ENCODE measurements at places on chromosomes 6 and 20.

DNA sequence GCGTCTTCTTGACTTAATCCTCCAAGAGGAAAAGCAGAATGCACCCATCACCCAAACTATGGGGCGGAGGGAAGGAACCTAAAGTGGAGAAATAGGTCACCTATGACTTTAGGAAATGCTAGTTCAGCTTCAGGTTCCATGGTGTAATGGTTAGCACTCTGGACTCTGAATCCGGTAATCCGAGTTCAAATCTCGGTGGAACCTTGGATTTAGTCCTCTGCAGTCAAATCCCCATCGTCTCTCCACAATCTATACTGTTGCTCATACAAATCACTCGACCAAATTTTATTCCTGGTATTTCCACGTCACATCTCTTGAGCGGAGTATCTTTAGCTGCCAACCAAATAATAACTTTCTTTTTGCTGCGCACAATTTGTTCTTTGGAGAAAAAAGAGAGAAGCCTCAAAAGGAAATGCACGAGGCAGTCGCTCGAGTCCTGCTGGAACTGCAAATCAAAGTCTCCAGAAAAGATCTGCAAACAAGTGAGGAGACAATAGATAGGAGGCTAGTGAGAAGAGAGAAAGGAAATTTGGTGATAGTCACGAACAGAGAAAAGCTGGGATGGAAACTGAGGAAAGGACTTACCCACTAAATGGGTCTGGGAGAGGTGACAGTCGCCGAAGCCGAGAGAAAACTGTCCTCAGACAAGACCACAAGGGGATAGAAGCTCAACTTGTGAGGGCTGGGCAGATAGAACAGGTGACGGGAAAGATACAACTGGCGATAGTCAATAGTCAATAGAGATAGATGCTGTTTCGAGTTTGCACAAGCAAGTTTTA is 16.6 kb downstream of the POM121L2 start:
- H3K36me3 ChIP-seq = no peaks in the 10 kb centered on the region
- H3K4me1 ChIP-seq = no peaks in the 10 kb centered on the region
- DNase-seq = no peak
- H3K27me3 ChIP-seq = peaks cover 78% of the 10 kb centered on the region
- H3K27ac ChIP-seq = no peak overlapping the region

DNA sequence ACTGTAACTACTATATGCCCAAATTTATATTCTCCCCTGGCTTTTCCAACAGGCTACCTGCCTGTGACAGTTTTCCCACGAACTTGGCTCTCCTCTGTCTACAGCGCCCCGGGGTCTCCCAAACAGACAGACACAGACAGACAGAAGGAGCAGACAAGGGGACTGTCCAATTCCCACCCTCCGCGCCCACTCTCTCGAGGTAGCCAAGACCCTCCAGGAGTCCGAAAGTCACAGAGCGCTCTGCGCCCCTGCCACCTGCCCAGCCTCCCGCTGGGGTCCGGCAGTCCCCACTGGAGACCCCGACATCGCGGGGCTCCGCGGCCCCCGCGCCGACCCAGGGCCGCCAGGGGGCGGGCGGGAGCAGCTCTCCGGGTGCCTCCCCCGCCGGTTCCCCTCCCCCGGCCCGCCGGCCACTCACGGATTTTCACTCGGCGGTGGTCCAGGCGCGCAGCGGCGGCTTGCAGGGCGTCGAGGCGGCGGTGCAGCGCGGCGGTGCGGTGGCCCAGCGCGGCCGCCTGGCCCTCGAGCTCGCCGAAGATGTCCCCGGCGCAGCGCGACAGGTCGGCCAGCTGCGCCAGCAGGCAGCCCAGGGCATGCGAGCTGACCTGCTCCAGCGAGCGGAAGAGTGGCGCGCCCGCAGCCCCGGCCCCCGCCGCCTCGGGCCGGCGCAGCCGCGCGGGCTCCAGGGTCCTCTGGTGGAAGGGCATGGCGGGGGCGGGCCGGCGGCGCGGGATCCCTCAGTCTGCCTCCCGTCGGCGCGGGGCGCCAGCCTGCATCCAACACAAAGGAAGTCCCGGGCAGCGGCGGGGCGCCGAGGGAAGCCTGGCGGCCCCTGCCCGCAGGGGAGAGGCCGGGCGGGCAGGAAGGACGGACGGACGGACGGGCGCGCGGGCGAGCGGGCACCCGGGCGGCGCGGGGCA is 81.3 kb upstream of the CCDC28A start:
- DNase-seq = peak; percentile 57
- peak overlapping the region; percentile 81 for H3K4me3 ChIP-seq
- H3K27ac ChIP-seq = peak overlapping the region; percentile 35
- no peaks in the 10 kb centered on the region for H3K27me3 ChIP-seq
- peaks cover 4% of the 10 kb centered on the region for H3K4me1 ChIP-seq
- no peaks in the 10 kb centered on the region for H3K36me3 ChIP-seq

DNA sequence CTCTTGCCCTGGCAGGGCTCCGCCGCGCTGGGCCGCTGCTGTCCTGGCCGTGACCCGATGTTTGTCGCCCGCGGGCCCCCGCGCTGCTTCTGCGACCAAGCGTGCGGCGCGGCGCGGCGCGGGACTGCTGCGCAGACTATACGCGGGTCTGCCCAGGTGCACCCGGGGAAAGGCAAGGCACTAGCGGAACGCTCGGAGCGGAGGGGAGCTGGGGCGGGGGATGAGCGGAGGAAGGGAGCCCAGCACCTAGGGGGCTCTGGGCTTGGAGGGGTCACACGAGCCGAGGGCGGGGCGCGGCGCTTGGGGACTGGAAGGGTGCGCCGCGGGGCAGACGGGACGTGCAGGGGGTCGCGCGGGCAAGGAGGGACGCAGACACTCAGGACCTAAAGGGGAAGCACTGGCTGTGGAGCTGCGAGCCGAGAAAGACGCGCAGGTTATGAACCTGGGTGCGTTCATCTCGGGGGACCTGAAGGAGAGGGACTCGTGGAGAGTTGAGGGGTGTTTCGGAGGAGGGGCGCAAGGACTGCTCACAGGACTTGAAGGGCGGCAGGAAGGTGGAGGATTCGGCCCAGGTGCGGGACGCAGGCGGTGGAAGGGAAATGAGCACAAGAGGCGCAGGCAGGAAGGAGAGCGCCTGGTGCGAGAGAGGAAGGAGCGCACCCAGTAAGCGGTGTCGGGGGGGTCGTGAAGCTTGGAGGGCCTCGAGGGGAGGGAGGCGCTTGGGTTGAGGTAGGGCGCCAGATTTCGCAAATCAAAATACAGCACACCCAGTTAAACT is 40.8 kb upstream of the ZNFX1 start:
- H3K27me3 ChIP-seq = no peaks in the 10 kb centered on the region
- DNase-seq = no peak
- peaks cover 15% of the 10 kb centered on the region for H3K4me1 ChIP-seq
- H3K36me3 ChIP-seq = no peaks in the 10 kb centered on the region
- H3K27ac ChIP-seq = no peak overlapping the region

DNA sequence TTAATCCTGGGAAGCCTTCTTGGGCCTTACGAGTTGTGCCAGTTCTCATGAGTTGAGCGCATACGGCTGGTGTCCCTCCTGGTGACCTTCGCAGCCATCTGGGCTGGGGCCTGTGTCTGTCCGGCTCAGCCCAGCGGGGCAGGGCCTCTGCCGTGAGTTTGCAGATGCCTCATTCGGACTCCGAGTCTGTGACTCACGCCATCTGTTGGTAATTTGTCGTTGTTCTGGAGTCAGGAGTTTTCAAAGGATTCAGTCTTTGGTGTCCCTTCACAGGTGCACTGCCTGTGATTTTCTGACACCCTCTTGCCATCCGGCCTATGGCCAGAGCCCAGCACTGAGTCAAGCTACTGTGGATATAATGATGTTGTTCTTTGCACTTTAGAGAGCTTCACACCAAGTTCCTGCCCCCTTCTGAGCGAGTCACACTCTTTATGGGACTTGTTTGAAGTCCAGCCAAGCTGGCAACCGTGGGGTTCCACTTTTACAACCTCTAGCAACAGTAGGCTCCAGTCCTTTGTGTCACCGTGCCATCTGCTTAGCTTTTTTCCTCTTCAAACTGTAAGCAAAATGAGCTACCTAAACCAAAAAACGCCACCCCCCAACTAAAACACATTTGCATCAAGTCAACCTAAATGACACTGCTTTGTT is 175.6 kb downstream of the AIG1 start:
- H3K4me3 ChIP-seq = no peak overlapping the region
- no peak overlapping the region for H3K27ac ChIP-seq
- H3K36me3 ChIP-seq = no peaks in the 10 kb centered on the region
- DNase-seq = no peak
- H3K27me3 ChIP-seq = no peaks in the 10 kb centered on the region

DNA sequence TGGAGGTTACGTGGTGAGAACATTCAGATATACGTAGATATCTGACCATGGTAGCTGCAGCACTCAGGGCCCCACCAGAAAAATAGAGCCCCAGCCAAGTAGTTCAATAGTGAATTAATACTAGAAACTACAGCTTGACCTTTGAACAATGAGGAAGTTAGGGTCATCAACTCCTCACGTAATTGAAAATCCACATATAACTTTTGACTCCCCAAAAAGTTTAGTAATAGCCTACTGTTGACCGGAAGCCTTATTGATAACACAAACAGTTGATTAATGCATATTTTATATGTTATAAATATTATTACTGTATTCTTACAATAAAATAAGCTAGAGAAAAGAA is 117.9 kb downstream of the SNX5 start:
- no peak for DNase-seq
- H3K27me3 ChIP-seq = no peaks in the 10 kb centered on the region
- H3K4me1 ChIP-seq = no peaks in the 10 kb centered on the region
- H3K4me3 ChIP-seq = no peak overlapping the region
- H3K36me3 ChIP-seq = no peaks in the 10 kb centered on the region

GRCh38 chr6:45722876-45723275 is 292.8 kb downstream of the CLIC5 start:
- H3K27ac ChIP-seq = no peak overlapping the region
- no peaks in the 10 kb centered on the region for H3K36me3 ChIP-seq
- H3K4me3 ChIP-seq = no peak overlapping the region
- H3K4me1 ChIP-seq = no peaks in the 10 kb centered on the region
- H3K27me3 ChIP-seq = no peaks in the 10 kb centered on the region

- no peak overlapping the region for H3K4me3 ChIP-seq
- H3K27ac ChIP-seq = no peak overlapping the region
These were observed 43.0 kb upstream of the PTGIS start for GRCh38 chr20:49610691-49611538.

DNA sequence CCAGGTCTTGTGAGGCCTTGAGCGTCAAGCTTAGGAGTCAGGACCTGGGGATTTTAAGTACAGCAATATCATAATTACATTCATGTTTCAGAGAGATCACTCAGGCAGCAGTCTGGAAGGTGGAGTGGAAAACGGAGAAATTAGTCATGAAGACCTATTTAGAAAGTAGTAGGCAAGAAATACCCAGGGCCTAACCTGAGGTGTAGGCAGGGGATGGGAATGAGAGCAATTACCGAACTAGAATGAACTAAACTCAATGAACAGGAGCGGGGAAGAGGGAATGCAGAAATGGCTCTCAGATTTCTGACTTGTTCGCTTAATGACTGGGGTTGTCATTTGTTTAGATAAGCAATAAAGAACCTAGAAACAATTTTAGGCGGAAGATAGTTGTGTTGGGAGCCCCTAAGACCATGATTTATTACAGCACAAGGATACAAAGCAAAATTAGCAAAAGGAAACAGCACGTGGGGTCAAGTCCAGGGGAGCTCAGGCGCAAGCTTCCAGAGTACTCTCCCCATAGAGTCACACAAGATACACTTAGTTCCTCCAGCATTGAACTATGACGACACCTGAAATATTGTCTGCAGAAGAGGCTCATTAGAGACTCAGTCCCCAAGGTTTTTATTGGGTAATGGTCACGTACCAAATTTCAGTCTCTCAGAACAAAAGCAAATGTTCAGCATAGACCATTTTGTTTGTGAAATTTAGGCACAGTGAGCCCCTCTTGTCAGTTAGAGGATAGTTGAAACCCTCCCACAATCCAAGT is 178.8 kb upstream of the AKAP12 start:
- no peaks in the 10 kb centered on the region for H3K36me3 ChIP-seq
- H3K27me3 ChIP-seq = no peaks in the 10 kb centered on the region
- no peak for DNase-seq
- H3K4me1 ChIP-seq = peaks cover 43% of the 10 kb centered on the region
- no peak overlapping the region for H3K27ac ChIP-seq
- H3K4me3 ChIP-seq = no peak overlapping the region

- DNase-seq = no peak
- peaks cover 31% of the 10 kb centered on the region for H3K4me1 ChIP-seq
- H3K27ac ChIP-seq = no peak overlapping the region
These were observed 98.9 kb downstream of the TBC1D7 start for GRCh38 chr6:13229205-13230085.

DNA sequence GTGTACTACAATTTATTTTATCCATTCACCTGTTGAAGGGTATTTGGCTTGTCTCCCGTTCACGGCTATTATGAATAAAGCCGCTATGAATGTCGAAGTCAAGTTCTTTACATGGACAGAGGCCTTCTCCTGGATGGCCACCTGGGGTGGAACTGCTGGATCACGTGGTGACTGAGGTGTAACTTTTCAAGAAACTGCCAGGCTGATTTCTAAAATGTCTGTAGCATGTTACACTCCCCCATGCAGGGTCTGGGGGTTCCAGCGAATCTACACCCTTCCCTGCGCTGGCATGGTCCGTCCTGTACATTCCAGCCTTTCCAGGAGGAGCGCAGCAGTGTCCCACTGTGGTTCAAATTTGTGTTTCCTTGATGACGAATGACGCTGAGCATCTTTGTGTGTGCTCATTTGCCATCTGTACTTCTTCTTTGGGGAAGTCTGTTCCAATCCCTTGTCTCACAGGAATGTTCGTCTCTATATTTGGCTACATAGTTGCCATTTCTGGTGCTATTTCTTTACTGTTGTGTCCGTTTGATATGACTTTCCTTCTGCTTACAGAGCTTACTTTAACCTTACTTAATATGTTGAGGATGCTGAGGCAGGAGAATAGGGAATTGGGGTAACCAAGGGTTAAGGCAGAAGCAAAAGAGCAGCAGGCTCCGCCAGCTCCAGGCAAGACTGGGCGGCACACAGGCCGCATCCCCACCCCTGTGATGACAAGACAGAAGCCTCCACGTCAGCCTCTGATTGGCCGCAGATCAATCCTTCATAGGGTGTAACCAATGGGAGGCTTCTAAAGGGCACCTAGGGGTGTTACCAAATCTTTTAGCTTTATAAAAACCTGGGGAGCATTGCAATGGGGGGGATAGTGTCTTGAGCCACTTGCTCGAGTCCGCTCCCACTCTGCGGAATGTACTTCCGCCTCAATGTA is 106.6 kb downstream of the TAF4 start:
- peaks cover 5% of the 10 kb centered on the region for H3K27me3 ChIP-seq
- no peaks in the 10 kb centered on the region for H3K36me3 ChIP-seq
- DNase-seq = peak; percentile 43
- no peak overlapping the region for H3K27ac ChIP-seq
- H3K4me1 ChIP-seq = no peaks in the 10 kb centered on the region

DNA sequence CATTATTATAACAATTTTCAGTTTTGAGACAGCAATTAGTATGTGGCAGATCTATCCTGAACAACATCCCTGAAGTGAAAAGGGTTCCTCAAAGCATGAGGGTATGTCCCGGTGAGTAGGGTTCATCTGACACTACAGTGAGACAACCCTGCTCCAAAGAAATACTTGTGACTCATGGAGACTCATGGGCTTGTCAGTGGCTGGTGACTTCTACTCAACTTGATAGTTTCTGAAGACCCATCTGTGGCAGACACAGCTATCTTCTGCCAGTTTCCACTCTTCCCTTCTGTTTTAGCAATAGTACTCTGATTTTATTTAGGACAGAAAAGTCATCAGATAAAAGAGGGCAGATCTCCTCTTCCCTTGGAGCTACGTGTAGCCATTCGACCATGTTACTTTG is 41.4 kb downstream of the MAP3K7 start:
- H3K27ac ChIP-seq = no peak overlapping the region
- peaks cover 91% of the 10 kb centered on the region for H3K36me3 ChIP-seq
- H3K4me3 ChIP-seq = no peak overlapping the region
- no peak for DNase-seq
- H3K27me3 ChIP-seq = no peaks in the 10 kb centered on the region
